COR-L47 (cell line): ENCODE measurements at places on chromosomes 12 and 14.

GRCh38 chr14:101257551-101257950, 303.7 kb upstream of the DIO3 start:
- DNase-seq, result no peak

DNA sequence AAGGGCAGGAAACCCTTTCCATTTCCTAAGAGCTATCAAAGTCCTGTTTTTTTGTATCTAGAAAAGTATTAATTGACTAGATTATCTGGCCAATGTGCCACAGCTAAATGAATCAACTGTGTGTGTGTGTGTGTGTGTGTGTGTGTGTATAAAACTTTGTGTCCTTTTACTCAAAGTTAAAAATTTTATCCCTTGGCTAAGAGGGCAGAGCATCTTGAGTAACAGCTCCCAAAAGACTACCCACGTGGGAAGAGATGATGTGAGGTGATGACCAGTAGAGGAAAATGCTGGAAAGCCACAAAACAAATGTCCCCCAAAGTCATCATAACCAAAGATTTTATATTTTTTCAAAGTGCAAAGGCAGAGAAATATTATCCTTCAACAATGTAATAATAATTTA, 90.3 kb downstream of the FAR2 start:
- DNase-seq, result no peak

GRCh38 chr12:12018454-12018853, 52.3 kb upstream of the BCL2L14 start:
- no peak for DNase-seq

- no peak for DNase-seq
These were observed 213.0 kb downstream of the ADAMTS20 start for GRCh38 chr12:43338848-43339526.

GRCh38 chr14:101350691-101351090, 210.6 kb upstream of the DIO3 start:
- no peak for DNase-seq

DNA sequence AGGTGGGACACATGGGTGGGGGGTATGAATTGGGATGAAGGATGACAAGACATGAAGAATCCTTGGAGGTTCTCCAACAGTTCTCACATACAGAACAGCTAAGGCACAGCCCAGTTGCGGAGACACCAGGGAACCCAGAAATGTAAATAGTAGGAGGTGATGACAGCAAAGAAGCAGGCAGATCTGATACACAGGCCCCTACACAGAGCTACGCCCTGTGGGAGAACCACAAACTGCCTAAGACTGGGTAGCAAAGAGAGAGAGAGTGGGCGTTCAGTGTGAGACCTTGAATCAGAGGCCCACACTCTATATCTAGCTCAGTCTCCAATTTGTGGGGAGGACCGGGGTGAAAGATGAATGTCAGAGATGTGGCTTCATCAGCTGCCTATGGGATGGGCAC, 9.5 kb upstream of the NUMB start:
- no peak for DNase-seq
